Cortex of kidney (tissue), 1 donor: ENCODE measurements at places on chromosomes 3 and 15.

DNA sequence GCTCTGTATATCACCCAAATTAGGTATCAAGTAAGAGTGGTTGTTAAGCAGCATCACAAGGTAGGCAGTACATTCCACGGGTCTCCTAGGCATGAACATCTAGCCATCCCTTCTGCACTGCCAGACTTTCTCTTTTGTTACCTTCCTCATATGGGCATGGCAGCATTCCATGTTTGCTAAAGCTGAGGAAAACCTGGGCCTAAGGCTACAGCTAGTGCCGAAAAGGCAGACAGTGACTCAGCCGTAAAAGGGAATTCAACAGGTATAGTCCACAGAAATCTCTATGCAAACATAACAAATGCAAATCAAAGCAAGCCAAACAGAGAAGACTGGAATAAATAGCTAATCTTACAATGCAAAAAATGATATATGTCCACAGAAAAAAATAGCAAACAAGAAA lies 645.4 kb downstream of the ZBBX start:
- no peak for DNase-seq

GRCh38 chr3:177146646-177147045 lies 50.6 kb downstream of the TBL1XR1 start:
- DNase-seq = no peak

DNA sequence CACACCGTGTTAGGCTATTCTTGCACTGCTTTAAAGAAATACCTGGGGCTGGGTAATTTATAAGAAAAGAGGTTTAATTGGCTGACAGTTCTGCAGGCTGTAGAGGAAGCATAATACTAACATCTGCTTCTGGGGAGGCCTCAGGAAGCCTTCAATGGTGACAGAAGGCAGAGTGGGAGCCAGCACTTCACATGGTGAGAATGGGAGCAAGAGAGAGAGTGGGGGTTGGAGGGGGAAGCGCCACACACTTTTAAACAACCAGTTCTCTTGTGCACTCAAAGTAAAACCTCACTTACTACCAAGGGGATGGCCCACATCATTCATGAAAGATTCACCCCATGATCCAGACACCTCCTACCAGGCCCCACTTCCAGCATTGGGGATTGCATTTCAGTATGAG lies 181.1 kb downstream of the APBA2 start:
- DNase-seq = no peak

DNA sequence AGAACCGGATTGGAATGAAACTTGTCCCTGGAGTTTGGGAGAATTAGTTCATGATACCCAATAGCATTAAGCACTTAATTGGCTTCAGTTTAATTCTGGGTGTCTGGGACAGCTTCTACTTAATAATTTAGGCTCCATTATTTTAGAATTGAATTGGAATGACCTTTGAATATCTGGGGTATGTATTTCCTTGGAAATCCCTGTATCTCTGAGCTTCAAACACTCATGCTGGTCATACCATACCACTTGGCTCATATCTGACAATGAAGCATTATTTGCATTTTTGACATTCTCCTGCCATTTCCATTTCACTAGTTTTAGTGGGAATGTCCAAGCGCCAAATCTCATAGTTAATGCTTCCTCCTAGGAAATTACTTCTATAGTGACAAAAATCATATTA lies 393.1 kb downstream of the DIPK2A start:
- no peak for DNase-seq

- DNase-seq = no peak
Observed at GRCh38 chr3:124133366-124133940, 141.5 kb upstream of the ROPN1 start.

DNA sequence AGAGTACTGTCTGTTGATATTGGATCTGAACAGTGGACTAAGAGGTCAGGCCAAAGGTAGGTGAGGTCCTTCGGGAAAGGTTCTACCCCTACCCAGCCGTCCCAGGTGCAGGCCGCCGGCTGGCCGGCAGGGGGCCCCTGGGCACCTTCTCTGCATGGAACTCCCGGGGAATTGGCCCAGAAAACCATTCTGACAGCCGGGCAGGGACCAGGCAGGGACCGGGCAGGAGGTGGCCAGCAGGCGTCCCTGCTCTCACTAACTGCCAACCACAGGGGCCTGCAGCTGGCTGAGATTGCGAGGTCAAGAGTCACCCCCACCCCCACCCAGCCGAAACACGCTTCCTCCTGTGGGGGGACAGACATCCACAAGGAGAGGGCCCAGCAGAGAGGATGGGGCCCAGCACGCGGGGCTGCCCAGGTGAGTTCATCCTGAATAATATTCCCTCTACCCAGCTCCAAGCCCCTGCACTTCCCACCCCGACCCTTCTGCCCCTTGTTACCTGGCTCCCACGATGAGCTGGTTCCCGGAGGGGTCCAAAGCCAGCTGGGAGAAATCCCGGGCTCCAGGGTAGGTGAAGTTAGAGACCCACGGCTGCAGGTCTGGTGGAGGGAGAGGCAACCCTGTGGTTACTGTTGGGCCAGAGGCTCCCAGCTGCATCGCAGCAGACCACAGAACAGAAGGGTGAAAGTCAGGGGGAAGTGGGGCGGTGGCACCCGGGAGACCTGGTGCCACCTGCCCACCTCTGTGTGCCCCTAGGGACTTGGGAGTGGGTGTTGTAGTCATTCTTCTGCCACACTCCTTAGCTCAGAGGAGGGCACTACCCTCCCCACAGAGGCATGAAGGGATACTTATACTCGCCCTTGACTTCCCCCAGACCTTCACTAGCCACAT lies 84.4 kb downstream of the SEMA5B start:
- peak; percentile 18 for DNase-seq

DNA sequence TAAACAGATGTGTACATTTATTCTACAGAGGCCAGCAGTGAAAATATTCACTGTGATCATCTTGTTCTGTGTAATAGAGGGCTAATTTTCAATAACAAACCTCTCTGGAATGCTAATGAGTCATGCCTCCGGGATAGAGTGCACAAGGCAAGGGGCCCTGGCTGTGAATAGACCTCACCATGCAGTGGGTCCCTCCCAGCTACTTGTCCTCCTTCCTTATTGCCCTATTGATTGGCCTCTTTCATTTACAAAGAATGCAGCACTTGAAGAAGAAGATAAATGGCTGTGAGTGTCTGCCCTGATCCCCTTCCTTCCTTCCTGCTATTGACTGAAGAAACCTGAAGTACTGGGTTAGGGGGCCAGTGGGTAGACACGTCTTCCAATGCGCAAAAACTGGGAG lies 436.3 kb downstream of the WDR72 start:
- no peak for DNase-seq

GRCh38 chr3:12372741-12373280 lies 83.9 kb downstream of the PPARG start:
- no peak for DNase-seq

- DNase-seq = no peak
Observed at GRCh38 chr15:42547918-42548248, 710 bp downstream of the LRRC57 start.

- no peak for DNase-seq
Observed at GRCh38 chr3:130480736-130481135, 36.2 kb upstream of the COL6A6 start.

DNA sequence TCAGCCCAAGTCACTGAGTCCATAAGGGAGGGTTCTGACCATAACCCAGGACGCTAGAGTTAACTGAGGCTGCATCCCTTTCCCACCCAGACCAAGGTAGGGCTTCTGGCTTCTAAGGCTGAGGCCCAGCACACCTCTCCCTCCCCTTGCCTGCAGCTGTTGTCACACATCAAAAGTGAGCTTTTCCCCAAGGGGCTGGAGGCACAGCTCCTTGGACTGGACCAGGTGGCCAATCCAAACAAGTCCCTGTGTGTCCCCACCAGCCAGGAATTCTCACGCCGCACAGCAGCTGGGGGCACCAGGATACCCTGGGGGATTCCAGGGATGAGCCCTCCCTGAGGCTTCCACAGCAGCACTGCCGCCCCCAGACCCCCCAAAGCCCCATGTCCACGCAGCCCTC lies 22.3 kb upstream of the ISLR2 start:
- DNase-seq = no peak
